ENCODE measurements at places on chromosomes 12 and 14.

DNA sequence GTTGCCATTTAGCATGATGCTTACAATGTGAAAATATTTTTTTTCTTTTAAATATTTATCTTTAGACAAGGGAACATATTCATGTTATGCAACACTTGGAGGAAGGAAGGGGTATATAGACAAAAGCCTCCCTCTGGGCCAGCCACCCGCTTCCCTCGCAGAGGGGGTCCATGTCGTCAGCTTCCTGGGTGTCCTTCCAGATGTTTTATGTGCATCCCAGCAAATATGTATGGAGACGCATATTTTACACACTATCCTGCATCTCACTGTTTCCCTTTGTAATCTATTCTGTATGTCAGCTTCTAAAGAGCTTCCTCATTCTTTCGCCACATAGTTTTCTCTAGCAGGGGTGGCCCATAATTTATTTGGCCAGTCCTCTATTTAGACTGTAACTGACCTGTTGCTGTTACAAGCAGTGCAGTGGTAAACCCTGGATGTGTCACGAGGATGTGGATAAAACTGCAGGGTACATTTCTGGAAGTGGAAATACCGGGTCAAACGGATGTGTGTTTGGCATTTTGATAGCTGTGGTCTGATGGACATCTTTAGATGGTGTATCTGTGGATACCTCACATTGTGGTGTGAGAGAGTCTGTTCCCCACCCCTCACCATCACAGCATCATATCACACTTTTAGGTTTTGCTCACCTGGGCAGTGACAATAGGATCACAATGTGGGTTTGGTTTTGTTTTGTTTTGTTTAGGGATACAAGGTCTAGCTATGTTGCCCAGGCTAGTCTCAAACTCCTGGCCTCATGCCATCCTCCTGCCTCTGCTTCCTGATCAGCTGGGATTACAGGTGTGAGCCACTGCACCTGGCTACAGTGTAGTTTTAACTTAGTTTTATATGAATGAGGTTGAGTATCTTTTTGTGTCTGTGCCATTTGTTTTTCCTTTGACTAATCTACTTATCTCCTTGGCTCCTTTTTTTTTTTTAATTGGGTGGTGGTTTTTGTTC lies 31.6 kb downstream of the FAM222A start:
- DNase-seq = no peak

DNA sequence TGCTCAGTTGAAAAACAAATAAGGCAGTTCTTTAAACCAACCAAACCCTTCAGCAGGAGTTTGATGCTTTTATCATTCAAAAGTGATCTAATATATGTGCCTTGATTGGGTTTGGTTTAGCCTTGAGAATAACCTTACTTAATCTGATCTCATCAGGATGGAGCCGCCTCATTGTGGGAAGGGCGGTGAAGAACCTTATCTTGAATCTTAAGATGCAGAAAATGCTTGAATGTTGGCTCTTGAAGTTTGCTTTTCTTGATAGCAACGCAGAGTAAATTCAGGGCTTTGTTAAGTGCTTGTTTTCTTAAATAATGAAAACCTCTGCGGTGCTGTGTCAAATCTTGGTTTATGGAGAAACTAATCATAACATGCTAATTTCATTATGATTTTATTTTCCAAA lies 138.2 kb downstream of the MON2 start:
- no peak for DNase-seq

GRCh38 chr14:72476657-72477499 lies 417.0 kb downstream of the DPF3 start:
- DNase-seq = no peak

DNA sequence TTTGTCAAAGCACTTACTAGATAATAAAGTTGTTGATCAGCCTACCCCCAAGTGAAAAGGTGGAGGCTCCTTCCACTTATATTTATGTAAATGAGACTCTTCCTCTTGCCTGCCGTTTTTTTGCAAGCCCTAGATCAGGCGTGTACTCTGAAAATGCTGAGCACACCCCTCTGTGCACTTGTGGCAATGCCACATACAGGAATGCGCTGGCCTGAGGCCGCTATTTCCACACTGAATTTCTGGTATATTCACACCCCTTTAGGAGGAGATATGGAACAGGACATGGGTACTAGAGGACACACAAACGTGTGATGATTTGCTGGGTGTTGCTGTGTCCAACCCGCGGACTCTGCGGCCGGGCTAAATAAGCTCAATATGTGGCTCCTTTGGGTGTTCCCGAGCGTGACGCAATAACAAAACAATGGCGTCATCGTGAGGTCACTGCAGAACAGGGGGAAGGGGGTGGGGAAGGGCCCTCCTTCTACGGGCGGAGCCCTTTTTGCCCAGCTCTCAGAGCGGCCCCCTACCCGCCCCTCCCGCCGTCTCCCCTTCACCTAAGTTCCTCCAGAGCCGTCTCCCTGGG lies 554 bp upstream of the TSPAN31 start:
- peak; percentile 77 for DNase-seq

GRCh38 chr12:49959685-49960473 lies 1.8 kb upstream of the AQP5 start:
- DNase-seq = peak; percentile 16

- no peak for DNase-seq
Measured at GRCh38 chr14:53147208-53147607, 5.9 kb downstream of the DDHD1 start.

DNA sequence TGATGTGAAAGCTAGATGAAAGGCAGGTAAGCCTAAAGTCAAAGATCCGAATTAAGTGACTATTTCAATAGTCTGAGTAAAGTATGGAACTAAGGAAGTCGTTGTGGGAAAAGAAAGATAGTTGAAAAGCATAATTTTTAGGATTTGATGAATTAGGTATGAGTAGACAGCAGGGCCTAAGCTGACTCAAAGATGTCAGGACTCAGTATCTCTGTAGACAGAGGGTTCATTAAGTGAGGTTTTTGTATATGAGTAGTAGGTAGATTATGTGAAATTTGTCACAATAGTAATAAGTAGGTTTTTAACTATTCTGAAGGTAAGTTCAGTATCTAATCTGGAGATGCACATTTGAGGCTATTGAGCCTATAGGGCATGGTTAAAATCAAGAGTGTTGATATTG lies 196.4 kb downstream of the RASSF9 start:
- no peak for DNase-seq

DNA sequence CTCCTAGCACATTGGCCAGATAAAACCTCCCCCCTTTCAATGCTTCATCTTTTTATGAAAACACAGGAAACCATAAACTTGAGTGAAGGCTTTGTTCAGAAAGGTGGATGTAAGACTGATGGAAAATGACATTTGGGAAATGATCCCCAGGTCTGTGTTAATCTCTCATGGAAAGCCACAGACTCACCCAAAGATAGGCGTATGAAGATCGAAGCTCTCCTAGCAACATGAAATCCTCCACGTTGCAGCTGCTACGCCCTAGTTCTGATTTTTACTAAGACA lies 63.4 kb upstream of the PTGR2 start:
- DNase-seq = no peak

DNA sequence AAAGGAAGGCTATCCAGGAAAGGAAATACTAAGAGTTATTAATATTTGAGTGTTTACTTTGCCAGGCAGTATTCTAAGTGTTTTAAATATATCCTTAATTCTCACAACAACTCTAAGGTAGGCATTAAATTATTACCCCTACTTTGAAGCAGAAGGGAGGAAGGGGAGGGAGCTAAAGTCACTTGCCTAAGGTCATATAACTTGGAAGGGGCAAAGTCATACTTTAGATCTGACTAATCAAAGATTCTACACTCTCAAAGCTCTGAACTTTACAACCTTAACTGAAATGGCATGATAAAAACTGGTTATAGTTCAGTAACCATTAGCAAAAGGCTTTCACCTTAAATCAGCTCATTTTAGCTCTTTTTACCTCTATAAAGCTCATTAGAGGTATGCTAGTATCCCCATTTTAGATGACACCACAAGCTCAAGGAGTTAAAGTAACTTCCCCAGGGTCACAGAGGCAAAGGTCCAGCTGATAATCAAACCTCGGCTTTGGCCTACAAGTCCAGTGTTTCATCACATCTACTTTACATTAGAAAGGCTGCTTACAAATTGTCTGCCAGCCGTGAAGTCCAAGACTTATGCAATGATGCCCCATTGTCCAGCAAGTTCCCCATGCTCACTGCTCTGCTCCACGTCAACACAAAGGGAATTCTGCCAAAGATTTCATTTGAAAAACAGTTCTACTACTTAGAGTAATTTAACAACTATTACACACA lies 223.9 kb downstream of the MED13L start:
- no peak for DNase-seq

GRCh38 chr14:41925409-41925808 lies 318.7 kb downstream of the LRFN5 start:
- no peak for DNase-seq

DNA sequence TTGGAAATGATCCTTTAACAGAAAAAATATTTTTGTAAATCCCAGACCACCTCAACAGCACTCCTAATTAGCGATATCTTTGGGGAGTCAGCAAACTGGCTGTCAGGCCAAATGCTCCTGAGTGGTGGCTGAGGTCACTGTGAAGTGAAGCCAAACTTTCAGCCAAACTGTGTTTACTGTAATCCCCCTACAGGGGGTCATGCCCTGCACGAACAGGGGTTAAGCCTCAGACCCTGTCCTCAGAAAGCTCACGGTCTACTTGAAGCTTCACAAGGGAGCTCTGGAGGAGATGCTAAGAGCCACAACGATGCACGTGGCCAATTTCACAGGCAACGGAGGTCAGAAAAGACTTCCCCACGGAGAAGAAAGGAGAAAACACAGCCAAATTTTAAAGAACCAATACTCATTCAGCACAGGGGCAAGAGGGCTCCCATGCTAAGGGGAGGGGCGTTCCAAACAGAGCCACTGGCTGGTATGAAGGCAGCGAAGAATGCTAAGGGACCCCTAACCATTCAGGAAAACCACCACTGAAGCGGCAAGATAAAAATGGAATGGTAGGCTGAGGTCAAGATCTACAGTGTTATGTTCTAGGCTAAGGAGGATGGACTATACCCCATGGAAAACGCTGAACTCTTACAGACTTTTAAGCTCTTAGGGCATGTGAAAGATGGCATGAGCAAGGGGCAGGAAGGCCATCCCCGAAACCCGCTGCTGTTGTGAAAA lies 105.4 kb downstream of the ITPR2 start:
- no peak for DNase-seq

DNA sequence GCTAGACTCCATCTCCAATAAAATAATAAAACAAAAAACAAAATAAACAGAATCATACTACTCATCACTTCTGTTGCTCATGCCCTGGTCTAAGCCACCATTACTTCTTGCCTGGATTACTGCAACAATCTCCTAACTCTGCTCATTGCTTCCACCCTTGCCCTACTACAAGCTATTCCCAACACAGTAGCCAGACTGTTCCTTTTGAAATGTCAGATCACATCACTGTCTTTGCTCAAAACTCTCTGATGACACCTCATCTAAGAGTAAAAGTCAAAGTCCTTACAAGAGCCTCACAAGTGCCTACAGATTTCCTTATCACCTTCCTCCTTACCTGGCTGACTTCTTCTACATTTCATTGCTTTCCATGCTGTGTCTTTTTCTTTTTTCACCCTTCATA lies 10.0 kb downstream of the FBXO33 start:
- no peak for DNase-seq

- DNase-seq = no peak
Measured at GRCh38 chr12:1188016-1188415, 197.0 kb downstream of the ERC1 start.

- DNase-seq = no peak
Measured at GRCh38 chr12:128543971-128544370, 277.0 kb downstream of the TMEM132C start.

GRCh38 chr12:1553536-1553935 lies 40.8 kb downstream of the FBXL14 start:
- no peak for DNase-seq

GRCh38 chr12:105431537-105432100 lies 101.1 kb downstream of the C12orf75 start:
- no peak for DNase-seq

DNA sequence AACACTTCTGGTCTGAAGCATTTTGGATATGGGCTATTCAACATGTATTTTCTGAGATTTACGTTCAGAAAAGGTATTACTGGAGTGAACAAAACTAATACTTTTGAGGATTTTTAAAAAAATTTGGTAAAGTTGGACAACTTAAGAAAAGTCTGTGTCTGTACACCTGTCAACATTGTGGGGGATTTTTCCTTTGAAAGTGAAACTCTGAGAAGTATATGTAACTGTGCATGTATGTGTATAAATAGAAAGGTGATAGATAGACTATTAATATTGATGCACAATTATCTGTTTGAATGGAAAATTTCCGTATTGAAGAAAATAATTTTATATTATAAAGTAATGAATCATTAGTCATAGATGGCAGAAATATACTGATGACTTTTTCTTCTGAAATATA lies 312.8 kb upstream of the MDGA2 start:
- DNase-seq = no peak

GRCh38 chr12:12008232-12008850 lies 62.4 kb upstream of the BCL2L14 start:
- no peak for DNase-seq

- no peak for DNase-seq
Measured at GRCh38 chr14:64506721-64507120, 2.2 kb downstream of the ZBTB1 start.

- DNase-seq = no peak
Measured at GRCh38 chr12:68240079-68240478, 13.3 kb downstream of the IL22 start.

DNA sequence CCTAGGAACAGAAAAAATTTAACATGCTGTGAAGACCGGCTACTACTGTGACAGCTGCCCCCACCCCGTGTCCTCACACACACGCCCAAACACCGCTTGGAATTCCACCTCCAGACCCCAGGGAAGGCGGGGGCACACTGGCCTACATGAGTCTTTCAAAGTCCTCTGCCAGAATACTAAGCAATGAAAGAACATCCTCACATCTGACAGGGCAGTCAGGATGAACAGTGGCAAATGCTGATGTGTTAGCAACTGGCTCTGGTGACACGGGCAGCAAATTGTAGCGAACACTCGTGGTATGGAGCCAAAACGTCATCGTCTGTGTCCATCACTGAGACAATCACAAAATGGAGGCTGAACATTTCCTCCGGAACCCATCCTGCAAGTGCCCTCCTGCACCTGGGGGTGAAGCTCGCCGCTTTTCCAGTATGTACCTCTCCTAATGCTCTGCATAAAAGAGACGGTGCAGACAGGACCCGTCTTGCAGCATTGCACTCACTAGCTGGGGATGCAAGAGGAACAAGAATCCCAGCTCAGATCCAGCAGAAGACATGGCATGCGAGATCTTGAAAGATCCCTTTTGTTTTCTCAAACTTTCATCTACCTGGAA lies 94.8 kb downstream of the BCL11B start:
- DNase-seq = no peak

- DNase-seq = peak; percentile 86
Measured at GRCh38 chr14:37197421-37198272, at the start of gene MIPOL1. Gene MIPOL1 (plus strand): TSS chr14:37197937. CDS start chr14:37247889, 49,952 bp downstream.

- DNase-seq = no peak
Measured at GRCh38 chr12:75000120-75000519, 209.5 kb downstream of the KCNC2 start.

GRCh38 chr12:124109760-124110159 lies 136.7 kb downstream of the ZNF664 start:
- peak; percentile 10 for DNase-seq

DNA sequence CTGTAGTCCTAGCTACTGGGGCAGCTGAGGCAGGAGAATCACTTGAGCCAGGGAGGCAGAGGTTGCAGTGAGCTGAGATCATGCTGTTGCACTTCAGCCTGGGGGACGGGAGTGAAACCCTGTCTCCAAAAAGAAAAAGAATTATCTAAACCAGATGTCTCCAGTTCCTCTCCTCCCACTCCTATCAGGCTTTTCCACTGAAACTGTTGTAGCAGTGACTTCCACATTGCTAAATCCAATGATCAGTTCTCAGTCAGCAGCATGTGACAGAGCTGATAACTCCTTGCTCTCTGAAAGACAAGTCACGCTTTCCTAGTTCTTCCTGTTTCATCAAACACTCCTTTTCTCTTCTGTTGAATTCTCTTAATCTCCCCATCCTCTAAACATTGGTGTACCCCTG lies 8.6 kb downstream of the SLC38A6 start:
- no peak for DNase-seq

All from SHP77 (cell line).